Mammary epithelial cell (primary cell): ENCODE measurements at places on chromosomes 2 and 18.

DNA sequence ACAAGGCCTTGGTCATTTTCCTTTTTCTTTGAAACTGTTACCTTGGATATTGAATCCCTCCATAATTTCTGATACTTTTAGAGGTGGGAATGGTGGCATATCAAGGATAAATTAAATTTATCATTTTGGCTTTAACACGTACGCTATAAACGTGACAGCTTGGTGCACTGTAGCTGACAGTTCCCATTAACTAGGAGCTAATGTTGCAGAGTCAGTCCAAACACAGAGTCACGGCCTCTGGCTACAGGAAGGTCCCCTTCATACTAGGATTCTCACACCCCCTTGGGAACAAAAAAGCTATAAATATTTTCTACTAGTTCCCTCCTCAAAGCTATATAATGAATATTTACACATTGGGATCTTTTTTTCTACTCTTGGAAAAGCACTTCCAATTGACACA, 17.7 kb upstream of the ERBB4 start:
- no peak for DNase-seq

- DNase-seq = peak; percentile 61
Observed at GRCh38 chr18:74840492-74841167, 243.0 kb downstream of the ZNF407 start.

DNA sequence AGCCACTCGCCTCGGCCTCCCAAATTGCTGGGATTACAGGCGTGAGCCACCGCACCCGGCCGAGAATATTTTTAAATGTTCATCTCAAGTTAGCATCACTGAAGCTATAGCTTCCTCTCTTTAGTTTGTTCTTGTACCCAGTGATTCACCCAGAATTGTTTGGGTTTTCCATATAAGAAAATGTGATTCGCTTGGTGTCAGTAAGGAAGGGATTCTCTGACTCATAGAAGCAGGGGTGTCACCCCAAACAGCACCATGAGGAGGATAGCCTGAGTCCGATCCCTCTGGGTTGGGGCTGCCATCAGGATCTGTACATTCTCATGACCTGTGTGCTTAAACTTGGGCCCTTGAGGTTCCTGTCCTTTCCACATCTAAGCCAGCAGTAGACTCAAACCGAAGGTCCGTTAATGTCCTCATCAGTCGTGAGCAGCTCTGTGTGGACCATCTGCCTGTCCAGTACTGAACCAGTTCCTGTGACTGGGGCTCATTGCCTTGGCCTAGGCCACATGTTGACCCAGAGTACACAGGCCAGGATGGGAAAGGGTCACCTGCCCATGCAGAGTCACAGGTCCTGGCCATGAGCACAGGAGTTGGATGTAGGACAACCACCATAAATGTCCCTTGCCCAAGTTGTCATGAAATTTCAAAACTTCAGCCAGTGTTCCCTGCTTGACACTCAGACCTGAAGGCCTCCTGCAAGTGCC, 311.9 kb downstream of the GBX2 start:
- no peak for DNase-seq

DNA sequence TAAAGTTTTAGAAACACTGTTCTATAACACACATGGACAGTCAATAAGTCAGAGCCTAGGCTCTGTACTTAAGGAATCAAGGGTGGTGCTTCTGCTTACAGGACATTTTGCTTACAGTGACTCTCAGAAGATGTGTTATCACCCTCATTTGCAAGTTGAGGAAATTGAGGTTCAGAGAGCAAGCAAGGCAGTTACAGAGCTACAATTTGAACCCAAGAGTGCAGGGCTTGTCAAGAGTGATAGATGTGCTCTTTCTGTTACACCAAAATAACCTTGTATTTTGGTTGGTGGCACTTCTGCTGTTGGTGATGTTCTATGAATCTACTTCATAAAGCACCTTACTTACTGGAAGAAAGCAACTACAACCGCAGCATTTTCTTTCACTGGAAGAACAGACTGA, 170.2 kb downstream of the THADA start:
- no peak for DNase-seq

DNA sequence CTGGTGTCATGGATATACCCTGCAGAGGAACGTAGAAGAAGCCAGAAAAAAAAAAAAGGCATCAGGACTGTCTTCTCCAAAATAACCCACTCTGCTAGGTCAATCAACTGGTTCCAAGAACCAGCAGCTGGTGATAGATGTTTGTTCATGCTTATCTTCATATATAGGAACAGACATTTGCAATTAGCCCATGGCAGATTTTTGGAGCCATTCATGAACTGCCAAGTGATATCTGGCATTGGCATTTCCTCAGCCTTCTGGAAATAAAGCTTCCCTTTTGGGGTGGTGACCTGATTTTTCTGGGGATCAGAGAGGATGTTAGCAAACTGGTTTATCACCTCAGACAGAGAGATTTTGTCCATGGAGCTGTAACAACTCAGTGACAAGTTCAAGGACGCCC, 234.9 kb downstream of the OSR1 start:
- no peak for DNase-seq

- no peak for DNase-seq
Observed at GRCh38 chr2:232309592-232309991, 69.0 kb upstream of the ALPP start.

DNA sequence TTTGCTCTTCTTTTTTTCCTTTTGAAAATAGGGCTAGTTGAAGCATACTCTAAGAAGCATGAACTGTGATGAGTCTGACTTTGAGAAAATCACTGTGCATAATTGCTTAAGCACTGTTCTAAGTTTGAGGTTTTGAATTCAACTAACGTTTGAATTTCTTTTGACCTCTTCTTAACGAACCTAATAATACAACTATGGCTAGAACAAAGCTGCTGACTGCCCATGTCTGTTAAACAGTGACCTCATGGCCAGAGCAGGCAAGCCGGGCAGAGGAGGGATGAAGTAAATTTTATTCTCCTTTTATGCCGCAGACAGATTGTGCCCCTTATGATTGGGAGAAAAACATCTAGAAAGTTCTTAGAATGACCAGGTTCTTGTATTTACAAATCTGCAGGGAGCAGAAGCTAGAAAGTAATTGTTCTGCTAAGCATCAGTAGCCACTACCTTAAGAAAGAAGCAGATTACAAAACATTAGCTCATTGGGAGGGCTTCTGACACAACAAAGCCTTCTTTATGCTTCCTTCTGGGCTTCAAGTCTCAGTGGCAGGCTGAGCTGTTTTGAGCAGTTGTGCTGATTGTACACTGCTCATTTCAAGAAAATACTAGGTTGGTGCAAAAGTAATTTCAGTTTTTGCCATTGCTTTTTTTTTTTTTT, 97.8 kb upstream of the RASGRP3 start:
- DNase-seq = peak; percentile 59

DNA sequence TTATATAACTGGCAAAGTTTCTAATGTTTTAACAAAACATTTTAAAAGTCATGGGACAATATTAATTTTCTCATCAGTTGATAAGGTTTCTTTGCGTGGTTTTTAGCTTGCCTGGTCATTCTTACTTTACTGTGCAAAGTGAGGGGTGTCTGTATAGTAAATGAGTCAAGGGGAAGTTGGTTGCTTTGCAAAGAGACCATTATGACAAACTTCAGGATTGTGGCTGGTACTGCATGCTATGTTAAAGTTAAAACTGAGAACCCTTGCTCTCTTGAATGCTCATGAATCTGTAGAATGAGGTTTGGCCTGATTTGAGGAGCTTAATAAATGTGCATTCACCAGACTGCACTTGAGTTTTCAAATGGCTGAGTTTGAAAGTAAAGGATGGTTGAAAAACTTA, 47.0 kb downstream of the COL4A4 start:
- no peak for DNase-seq

- peak; percentile 92 for DNase-seq
Observed at GRCh38 chr2:27954771-27955383, 64.3 kb downstream of the BABAM2 start.

DNA sequence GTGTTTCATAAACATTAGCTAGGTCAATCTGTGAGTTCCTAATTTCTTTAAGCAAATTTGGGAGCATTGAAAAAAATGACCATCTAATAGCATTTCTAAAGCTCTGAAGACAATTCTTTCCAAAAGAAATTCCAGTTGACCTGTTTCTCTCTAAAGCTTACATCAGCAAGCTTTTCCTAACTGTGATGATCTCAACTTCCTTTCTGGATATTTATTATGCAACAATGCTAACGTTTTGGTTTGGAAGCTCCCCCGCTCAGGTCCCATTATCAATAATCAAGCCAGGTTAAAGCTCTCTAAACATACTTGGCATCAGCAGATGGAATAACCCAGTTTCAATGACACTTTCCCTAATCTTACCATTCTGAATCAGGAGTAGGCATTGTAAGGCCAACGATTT, 196.3 kb upstream of the TANK start:
- no peak for DNase-seq

DNA sequence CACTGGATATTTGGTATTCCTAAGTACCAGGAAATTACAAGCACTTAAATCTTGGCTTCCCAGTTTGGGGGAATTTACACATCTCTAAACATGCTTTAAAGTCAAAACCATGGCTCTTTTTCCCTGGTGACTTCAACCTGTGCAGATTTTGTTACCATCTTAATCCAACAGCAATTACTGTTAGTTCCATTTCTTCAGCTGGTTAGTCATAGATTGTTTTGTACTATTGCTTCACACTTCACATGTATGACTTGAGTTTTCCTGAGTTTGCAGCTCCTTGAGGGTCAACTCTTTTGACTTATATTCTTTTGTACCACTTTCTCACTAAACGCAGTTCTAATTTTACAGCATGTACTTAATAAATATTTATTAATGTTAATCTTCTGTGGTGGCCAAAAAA, 203.4 kb upstream of the RND3 start:
- DNase-seq = peak; percentile 8

DNA sequence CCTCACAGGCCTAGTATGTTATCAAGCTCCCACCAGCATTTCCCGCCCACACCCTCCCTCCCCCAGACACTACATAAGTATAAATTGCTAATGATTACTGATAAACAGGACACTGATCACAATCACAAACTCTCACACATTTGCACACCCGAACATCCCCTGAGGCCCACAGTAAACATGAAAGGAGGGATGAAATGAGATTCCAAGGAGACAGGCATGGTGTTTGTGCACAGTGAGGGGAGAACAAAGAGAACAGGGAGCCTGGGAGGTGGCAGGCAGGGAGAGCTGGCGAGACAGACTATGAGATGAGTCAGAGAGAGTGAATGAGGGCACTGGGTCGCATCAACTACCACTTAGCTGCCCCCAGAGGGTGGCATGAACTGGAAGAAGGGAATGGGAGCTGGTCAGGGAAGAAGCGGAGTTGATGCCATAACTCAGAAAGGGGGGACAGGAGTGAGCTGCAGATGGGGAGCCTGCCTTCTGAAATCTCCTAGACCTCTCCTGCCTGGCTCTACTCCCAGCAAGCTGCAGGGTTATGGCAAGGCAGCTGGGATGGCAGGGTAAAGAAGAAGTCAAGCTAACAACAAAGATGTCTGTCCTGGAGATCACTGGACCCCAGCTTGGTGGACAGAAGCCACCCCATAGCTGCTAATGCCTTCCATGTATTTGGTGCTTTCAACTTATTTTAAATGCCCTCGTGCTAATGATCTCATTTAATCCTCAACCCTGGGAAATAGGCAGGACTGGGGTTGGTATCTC, 5.1 kb downstream of the KIF3C start:
- peak; percentile 72 for DNase-seq

- DNase-seq = no peak
Observed at GRCh38 chr2:96550787-96551604, 14.4 kb downstream of the ARID5A start.

DNA sequence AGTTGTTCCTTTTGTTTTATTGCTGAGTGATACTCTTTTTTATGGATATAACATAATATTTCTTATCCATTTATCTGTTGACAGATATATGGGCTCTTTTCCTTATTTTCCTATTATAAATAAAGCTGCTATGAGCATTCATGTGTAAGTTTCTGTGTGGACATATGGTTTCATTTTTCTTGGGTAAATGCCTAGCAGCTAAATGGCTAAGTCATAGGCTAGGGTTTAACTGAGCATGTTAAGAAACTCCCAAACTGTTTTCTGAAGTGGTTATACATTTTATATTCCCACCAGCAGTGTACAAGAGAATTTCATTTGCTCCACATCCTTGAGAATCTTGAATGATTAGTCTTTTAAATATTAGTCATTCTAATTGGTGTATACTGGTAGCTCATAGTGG, 786.6 kb upstream of the CDH2 start:
- no peak for DNase-seq

DNA sequence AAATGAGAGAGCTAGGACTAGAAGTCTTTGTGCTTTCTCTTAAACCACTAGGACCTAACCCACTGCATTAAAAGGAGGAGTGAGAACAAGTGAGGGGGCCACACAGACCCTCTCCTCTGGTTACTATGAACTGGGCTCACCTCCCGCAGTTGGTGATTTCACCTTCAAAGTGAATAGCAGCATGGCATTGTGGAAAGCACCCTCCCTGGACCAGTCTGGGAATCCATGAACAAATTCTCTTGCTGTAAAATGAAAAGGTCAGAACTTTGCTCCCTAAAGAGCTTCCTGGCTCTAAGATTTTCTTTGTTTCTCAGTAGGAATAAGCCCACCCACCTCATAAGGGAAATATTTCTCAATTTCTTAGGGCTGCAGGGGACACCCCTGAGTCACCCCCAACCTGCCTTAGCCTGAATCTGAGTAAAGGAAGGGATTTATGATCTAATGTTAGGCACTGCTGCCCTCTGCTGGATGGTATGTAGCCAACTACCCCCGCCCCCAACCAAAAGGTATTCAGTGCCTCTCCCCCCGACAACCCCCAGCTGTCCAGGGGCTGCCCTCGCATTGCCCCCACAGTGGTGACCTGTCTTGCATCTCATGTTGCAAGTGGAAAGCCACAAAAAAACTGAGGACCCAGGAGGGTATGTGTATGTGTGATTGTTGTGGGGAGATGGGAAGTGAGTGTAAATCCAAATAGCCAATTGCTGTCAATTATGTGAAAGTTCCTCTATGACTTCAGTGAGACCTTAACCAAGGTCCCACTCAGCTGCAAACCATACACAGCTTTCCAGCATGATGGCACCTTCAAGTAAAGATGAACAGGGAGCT, 230.9 kb upstream of the SLC14A2 start:
- peak; percentile 48 for DNase-seq

DNA sequence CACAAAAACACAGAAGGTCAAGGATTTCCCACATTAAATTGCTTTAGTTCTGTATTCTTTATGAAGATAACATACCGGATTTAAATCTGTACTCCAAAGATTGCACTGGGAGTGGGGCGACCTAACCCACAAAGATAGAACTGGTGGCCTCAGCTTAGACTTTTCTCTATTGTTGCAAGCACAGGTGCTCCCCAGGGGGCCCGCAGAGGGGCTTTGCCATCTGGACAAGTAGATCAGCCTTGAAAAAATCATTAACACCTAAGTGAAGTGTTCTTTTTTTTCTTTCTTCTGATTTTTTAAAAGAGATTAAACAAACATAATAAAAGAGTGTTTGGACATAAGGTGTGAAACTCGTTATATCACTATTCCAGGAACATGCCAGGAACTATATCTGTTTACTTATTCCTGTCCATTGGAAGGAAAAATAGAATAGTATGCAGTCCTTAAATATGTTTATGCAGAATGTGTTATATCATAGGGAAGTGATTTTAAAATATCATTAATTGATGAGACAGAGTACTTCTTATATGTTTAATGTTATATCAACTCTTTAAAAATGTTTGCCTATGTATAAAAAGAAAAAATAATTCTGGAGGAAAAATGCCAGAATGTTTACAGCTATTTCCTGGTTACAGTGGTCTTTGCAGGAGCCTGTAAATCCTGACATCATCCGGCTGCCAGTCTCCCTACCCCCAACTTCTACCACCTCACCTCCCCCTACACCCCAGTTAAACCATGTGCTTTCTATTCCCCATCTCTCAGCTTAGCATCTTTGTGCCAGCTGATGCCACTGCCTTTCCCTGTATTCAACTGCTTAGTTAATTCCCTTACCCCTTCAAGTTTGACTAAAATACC, 679.2 kb downstream of the CNTNAP5 start:
- no peak for DNase-seq
